CD8-positive, alpha-beta memory T cell (primary cell): ENCODE measurements at places on chromosomes 1 and 21. TPM values are rescaled to one million over a fixed set of nuclear protein-coding genes. Genes with fewer than 3 reads are reported as not detected.

DNA sequence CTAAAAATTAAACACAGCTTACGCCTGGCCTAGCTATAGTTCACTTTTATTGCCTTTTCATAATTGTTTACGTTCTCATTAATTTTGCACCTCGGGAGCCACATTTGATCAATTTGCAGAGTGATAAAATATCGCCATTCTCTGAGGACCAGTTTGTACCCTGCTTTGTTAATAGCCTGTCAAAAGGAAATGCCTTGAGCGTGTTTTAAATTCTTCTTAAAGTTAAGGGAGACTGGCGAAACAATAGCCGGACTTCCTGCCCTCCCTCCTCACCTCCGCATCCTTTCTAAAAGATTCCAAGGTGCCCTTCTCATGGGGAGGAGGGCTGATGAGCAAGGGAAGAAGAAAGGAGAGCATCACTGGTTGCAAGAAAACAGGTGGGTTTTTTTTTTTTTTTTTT, 271.6 kb downstream of the KCNJ6 start:
- H3K27me3 ChIP-seq = peaks cover 5% of the 10 kb centered on the region
- H3K4me3 ChIP-seq = no peak overlapping the region
- no peak overlapping the region for H3K27ac ChIP-seq
- no peak for DNase-seq

- H3K36me3 ChIP-seq = no peaks in the 10 kb centered on the region
- DNase-seq = no peak
- no peak overlapping the region for H3K4me3 ChIP-seq
- H3K27me3 ChIP-seq = no peaks in the 10 kb centered on the region
- no peak overlapping the region for H3K27ac ChIP-seq
These were observed 7.1 kb upstream of the DIRAS3 start for GRCh38 chr1:68057564-68057963.

GRCh38 chr1:183699616-183700160, 46.6 kb upstream of the APOBEC4 start:
- no peak overlapping the region for H3K4me3 ChIP-seq
- H3K27me3 ChIP-seq = no peaks in the 10 kb centered on the region

- H3K27ac ChIP-seq = no peak overlapping the region
- DNase-seq = no peak
- no peak overlapping the region for H3K4me3 ChIP-seq
- no peaks in the 10 kb centered on the region for H3K36me3 ChIP-seq
- no peaks in the 10 kb centered on the region for H3K27me3 ChIP-seq
These were observed 297.3 kb upstream of the USP24 start for GRCh38 chr1:55512466-55512865.

The SGIP1 gene
- total RNA-seq = not detected

GRCh38 chr1:161198194-161198896, 509 bp downstream of the ADAMTS4 start:
- H3K4me3 ChIP-seq = no peak overlapping the region
- DNase-seq = no peak
- no peaks in the 10 kb centered on the region for H3K27me3 ChIP-seq
- H3K27ac ChIP-seq = peak overlapping the region; percentile 2
- no peaks in the 10 kb centered on the region for H3K36me3 ChIP-seq
- peaks cover 53% of the 10 kb centered on the region for H3K4me1 ChIP-seq

- no peaks in the 10 kb centered on the region for H3K4me1 ChIP-seq
- DNase-seq = no peak
- H3K27me3 ChIP-seq = no peaks in the 10 kb centered on the region
- H3K36me3 ChIP-seq = no peaks in the 10 kb centered on the region
- no peak overlapping the region for H3K27ac ChIP-seq
These were observed 54.1 kb upstream of the F3 start for GRCh38 chr1:94595658-94596057.

The FAM229A gene
- total RNA-seq = 4.4 TPM

The S100A1 gene
- not detected for total RNA-seq

GRCh38 chr1:195306281-195306680, 1302.0 kb downstream of the KCNT2 start:
- no peaks in the 10 kb centered on the region for H3K4me1 ChIP-seq
- no peak overlapping the region for H3K27ac ChIP-seq
- no peak for DNase-seq

DNA sequence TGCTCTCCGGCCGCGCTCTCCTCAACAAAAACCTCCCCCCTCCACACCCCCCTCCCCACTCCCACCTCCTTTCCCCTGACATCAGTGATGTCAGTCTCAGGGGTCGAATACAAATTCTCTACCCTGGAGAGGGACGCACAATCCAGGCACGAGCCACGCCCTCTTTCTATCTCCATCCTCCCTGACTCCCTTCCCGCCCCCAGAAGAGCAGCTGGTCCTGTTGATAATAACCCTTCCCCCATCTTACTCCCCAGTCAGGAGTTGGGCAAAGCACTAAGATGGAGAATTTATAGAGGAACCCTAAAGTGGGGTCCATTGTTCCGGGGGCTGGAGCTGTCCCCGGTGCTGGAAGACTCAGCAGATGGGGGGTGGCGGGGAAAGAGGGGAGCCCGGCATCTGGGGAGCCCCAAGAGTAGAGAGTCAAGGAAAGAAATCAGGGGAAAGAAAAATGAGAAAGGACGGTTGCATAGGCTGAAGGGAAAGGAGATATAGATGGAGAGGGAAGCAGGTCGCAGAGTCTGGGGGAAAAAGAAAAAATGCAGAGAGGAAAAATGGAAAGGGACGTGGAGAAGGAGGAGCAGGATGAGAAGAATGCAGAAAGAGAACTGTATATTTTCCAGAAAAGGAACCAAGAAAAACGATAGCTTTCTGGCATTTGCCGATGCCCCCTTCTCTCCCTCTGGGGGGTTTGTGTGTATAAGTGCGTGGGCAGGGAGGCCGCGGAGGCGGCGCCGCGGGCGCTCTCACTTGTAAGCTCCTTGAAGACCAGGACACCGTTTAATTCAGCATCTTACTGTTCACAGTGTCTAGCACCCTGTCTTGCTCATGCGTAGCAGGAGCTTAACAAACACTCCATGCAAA, at the start of gene CELF3:
Gene CELF3, minus strand, starts transcription at position 33 of the 861 bp plus-strand sequence. CDS start 783 bp downstream, outside the sequence.
- H3K36me3 ChIP-seq = no peaks in the 10 kb centered on the region
- H3K27me3 ChIP-seq = peaks cover 13% of the 10 kb centered on the region
- no peak within 1 kb of the TSS for H3K4me3 ChIP-seq

GRCh38 chr21:28436286-28436932, 556.3 kb downstream of the LTN1 start:
- H3K4me1 ChIP-seq = no peaks in the 10 kb centered on the region
- no peak overlapping the region for H3K4me3 ChIP-seq
- no peak for DNase-seq
- no peaks in the 10 kb centered on the region for H3K27me3 ChIP-seq

DNA sequence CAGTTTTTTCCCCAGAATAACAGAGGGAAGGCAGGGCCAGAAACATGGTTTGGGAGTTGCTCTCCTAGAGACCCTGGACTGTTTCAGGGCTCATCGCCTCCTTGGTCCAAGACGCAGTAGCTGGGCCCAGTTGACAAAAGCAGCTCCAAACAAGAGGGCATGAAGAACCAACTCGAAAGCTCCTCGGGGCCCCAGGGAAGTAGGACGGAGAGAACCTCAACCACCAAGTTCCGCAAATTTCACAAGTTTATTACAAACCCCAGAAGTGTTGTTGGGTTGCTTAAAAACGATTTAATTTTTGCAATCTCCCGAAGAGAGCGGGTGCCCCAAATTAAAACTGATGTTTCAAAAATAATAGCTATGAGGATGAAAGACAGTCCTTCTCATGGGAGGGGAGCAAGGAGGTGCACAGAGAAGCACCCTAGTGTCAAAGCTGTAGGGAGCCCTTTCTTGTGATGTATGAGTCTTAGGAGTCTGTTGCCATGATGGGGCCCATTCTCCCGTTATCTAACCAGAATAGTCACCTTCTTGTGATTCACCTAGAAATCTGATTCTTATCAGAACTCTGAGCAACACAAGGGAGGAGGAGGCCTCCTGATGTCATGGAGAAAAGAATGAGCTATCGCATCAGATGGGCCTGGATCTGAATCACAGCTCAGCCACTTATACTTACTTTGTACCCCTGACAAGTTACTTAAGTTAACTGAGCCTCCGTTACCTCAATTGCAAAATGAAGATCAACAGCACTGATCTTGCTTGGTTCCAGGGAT, 165.7 kb upstream of the IRF2BP2 start:
- no peak overlapping the region for H3K4me3 ChIP-seq
- H3K4me1 ChIP-seq = peaks cover 32% of the 10 kb centered on the region
- no peaks in the 10 kb centered on the region for H3K36me3 ChIP-seq
- DNase-seq = no peak
- H3K27ac ChIP-seq = no peak overlapping the region
- H3K27me3 ChIP-seq = peaks cover 5% of the 10 kb centered on the region

- no peaks in the 10 kb centered on the region for H3K36me3 ChIP-seq
- no peaks in the 10 kb centered on the region for H3K4me1 ChIP-seq
- H3K4me3 ChIP-seq = no peak overlapping the region
- peaks cover 9% of the 10 kb centered on the region for H3K27me3 ChIP-seq
- DNase-seq = no peak
These were observed 11.9 kb upstream of the SHE start for GRCh38 chr1:154514066-154514553.

DNA sequence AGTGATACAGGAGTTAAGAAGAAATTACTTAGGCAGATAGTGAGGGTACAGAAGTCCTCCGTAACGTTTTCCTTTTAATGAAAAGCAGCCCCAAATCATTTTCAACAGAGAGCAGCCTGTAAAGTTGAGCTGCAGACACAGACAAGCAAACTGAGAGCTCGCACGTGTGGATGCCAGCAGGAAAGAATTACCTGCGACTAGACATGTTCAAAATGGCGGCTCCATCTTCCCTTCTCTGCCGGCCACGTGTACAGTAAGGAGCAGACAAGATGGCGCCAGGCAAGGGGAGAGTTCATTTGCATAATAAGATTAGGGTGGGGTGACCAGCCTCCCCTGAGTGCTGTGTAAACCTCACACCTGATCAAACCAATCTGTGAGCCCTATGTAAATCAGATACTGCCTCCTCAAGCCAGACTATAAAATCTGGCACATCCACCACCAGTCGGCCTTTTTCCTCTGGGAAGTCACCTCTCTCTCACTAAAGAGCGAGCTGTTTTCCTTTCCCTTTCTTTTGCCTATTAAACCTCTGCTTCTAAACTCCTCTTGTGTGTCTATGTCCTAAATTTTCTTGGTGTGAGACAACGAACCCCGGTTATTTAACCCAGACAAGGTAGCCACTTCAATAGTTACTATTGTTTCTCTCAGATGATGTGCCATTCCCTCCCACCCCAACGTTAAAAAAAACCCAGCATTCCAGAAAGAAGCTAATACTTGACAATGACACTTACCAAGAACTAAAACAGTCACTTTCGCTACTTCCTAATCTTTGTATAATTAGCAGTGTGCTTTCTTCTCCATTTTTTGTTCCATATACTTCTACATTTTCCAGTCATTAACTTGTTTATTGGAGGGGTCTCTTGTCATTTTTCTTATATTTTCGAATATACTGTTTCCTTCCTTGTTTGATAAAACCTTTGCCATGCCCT, 27.4 kb downstream of the DUSP10 start:
- H3K4me1 ChIP-seq = peaks cover 43% of the 10 kb centered on the region
- no peak for DNase-seq
- H3K4me3 ChIP-seq = no peak overlapping the region
- no peaks in the 10 kb centered on the region for H3K36me3 ChIP-seq
- H3K27me3 ChIP-seq = no peaks in the 10 kb centered on the region

- no peak overlapping the region for H3K4me3 ChIP-seq
- no peaks in the 10 kb centered on the region for H3K36me3 ChIP-seq
- H3K27me3 ChIP-seq = no peaks in the 10 kb centered on the region
- no peak overlapping the region for H3K27ac ChIP-seq
These were observed 111.0 kb downstream of the EDEM3 start for GRCh38 chr1:184643661-184644060.

GRCh38 chr1:209622841-209623829, 29.1 kb downstream of the LAMB3 start:
- H3K36me3 ChIP-seq = no peaks in the 10 kb centered on the region
- H3K27me3 ChIP-seq = no peaks in the 10 kb centered on the region
- H3K27ac ChIP-seq = no peak overlapping the region
- no peak for DNase-seq
- peaks cover 12% of the 10 kb centered on the region for H3K4me1 ChIP-seq

The AGBL4 gene
- total RNA-seq = not detected

DNA sequence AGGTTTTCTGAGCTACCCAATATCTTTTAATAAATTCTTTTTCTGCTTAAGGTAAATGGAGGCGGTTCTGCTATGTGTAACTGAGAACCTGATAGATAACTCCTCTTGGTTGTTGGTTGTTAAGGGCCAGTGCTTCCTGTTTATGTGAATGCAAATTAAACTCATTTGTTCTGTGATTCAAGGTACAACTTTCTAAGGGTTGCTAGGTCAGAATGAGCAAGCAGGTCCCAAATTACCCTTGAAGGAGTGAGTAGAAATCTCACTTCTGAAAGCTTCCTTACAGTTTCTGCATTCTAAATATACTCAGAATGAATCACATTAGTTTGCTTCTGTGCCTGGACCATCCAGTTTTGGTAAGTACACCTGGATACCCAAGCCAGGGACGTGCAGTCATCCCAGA, 15.5 kb upstream of the FAM78B start:
- no peaks in the 10 kb centered on the region for H3K27me3 ChIP-seq
- DNase-seq = no peak
- H3K36me3 ChIP-seq = no peaks in the 10 kb centered on the region
- no peaks in the 10 kb centered on the region for H3K4me1 ChIP-seq
- no peak overlapping the region for H3K27ac ChIP-seq

The S100A7 gene
- total RNA-seq = not detected

The TDRD10 gene
- total RNA-seq = not detected

The DRAXIN gene
- 0.11 TPM for total RNA-seq

DNA sequence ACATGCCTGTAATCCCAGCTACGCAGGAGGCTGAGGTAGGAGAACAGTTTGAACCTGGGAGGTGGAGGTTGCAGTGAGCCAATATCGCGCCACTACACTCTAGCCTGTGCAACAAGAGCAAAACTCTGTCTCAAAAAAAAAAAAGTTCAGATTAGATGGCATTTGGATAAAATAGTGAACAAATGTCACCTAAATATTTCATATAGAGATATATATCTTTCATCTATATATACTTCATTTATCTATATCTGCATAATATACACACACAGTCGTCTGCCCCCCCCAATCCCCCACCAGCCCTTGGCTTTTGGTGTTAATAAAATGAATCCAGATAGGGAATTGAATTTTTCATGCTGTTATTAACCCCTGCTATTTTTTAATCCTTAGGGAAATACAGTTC, 5.0 kb downstream of the PPP1R15B start:
- H3K4me1 ChIP-seq = peaks cover 20% of the 10 kb centered on the region
- no peaks in the 10 kb centered on the region for H3K27me3 ChIP-seq
- peak overlapping the region; percentile 100 for H3K27ac ChIP-seq

The CASQ2 gene
- not detected for total RNA-seq

GRCh38 chr1:169466259-169467230, 19.2 kb downstream of the SLC19A2 start:
- H3K4me1 ChIP-seq = no peaks in the 10 kb centered on the region
- H3K27ac ChIP-seq = no peak overlapping the region
- H3K4me3 ChIP-seq = no peak overlapping the region
- H3K36me3 ChIP-seq = no peaks in the 10 kb centered on the region

The THEM5 gene
- not detected for total RNA-seq

The PLK3 gene
- 104 TPM for total RNA-seq
